ENCODE measurements at places on chromosomes 12 and 14. TPM values are rescaled to one million over a fixed set of nuclear protein-coding genes. Genes with fewer than 3 reads are reported as not detected.

DNA sequence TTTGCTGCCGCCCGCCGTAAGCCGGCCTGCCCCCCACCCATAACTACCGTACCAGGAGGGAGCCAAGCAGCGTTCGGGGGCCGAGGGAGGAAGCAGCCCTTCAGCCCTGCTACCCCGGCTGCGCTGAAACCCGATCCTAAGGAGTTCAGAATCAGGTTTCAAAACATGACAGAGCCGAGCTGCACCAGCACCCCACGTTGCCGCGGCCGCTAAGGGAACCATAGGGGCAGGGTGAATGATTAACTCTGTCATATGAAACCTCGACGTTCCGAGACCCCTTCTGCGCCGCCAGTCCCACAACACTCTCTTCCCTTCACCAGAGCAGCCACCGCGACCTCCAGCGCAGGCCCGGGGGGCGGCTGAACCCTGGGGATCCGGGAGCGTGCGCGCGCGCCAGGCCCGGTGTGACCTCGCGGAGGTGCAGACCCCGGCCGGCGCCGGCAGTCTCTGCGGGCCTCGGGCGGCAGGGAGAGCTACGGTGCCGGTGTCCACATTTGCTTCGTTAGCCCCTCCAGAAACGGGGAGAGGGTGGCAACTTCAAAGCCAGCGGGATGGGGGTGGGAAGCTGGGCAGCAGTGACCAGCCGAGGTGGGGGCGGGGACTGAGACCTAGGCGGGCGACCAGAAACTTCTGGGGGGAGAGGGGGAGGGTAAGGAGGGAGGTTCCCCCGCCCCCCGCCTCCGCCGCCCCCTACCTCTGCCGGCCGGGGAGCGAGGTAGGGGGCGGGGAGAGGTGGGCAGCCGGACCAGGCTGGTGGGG, 1.6 kb downstream of the SIX4 start:
- DNase-seq = peak; percentile 45

GRCh38 chr12:114936148-114937079, 252.4 kb upstream of the TBX3 start:
- DNase-seq = no peak

The TRIM9 gene
- 0.78 TPM for total RNA-seq

DNA sequence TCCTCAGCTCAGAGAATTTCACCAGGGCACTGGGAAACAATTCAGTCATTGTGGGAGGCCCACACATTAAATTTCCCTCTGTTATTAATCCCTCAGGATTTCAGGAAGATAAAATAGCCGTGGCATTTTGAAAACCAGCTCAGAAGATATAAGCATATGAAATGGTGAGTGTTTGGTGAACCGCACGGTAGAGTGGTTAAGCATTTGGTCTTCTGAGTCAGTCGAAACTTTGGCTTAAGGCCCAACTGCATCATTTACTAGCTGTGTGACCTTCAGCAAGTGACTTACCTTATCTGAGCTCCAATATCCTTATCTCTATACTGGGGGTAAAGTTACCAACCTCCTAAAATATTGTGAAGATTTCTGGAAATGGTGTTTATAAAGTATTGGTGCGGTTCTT, 5.2 kb upstream of the VRK1 start:
- no peak for DNase-seq

The WNT1 gene
- total RNA-seq = not detected

The FLRT2 gene
- 114 TPM for total RNA-seq

The EFS gene
- 0.99 TPM for total RNA-seq

The CCDC175 gene
- not detected for total RNA-seq

DNA sequence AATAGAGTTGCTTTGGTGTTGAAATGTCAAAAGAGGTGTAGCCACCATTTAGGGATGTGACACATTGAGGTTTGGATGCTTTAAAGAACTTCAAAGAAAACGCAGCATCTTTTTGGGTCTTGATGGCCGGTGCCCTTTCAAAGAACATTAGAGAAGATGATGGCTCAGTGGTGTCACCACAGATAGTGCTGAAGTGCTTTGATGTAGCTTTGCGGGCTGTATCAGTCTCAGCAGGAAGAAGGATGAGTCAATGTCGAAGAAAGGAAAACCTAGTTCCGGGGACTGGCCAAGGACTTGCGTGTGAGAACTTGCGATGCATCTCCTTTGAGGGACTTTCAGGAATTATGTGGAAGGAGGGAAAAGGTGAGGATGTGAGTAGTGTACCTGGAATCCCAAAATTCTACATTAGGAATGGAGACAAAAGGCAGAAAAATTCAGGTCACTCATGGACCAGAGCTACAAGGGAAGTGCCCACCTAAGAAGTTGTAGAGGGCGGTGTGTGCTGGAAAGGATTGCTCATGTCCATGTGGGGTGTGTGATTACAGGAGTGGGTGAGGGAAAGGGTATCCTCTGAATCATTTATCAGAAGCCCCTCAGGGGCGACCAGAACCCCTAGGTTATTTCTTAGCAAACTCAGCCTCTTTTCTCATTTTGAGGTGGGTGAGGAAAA, 39.7 kb upstream of the GZMB start:
- no peak for DNase-seq

The RHEBL1 gene
- not detected for total RNA-seq

GRCh38 chr12:109137055-109137454, 20.7 kb downstream of the ACACB start:
- DNase-seq = no peak

DNA sequence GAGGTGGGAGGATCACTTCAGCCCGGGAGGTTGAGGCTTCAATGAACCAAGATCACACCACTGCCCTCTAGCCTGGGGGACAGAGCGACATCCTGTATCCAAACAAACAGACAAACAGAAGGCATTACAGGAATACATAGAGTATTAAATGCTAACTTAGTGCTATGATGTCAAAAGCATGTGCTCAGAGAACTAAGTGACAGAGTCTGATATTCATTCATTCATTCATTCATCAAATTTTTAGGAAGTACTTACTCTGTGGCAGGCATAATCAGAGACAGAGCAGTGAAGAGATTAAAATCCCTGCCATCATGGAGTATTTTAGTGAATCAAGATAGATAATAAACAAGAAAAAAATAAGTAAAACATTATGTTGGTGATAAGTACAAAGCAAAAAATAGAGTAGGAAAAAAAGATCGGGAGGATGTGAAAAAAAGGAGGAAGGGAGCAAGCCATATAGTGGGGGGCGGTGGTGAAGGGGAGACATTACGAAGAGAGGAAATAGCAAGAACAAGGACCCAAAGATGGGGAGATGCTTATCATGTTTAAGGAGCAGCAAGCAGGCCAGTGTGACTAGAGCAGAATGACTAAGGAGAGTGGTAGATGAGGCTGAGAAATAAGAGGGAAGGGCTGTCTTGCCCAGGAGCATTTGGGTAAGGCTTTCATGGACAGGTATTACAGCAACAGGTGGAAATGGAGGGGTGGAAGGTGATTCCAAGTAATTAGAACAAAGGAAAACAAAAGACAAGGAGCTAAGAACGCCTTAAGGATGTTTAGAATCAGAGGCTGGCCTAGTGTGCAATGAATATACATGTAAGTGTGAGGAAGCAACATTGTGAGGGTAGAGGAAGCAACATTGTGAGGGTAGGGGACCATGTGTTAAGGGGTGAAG, 2.8 kb downstream of the MAP4K5 start:
- DNase-seq = no peak

The AMHR2 gene
- total RNA-seq = 10.6 TPM

- no peak for DNase-seq
Measured at GRCh38 chr14:31556191-31556590, 5.0 kb upstream of the NUBPL start.

Measured in body of pancreas (tissue), 4 donors.